Germinal center (tissue), 1 donor: ENCODE measurements at places on chromosomes 3 and 15.

DNA sequence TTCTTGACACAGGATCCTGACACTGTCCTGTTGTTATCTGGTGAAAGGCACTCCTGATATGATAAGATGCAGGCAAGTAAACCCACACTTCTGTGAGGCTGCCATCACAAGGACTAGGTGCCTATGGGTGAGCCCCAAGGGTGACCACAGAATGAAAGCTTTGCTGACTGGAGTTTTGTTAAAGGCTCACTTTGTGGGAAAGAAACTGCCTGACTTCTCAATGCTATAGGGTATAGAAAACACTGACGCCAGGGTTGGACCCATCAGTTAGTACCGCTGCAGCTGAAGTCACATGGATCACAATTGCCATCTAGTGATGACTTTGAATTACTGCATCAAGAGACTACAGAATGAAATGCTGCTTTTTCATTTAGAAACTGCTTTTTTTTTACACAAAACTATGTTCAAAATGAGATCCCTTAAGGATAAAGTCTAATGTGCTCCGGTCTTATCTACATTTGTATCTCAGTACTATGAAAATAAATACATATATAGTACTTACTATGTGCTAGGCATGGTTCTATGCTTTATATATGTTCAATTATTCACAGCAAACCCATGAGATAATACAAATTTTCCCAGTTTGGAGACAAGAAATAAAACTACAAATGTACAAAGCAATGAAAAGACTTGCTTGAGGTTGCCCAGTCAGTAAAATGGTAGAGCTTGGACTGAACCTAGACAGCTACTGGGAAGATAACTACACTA, 64.2 kb upstream of the CMSS1 start:
- DNase-seq, result no peak

GRCh38 chr3:114067804-114068203, 11.3 kb downstream of the QTRT2 start:
- no peak for DNase-seq

- no peak for DNase-seq
Measured at GRCh38 chr3:38648024-38648658, 1.3 kb downstream of the SCN5A start.

DNA sequence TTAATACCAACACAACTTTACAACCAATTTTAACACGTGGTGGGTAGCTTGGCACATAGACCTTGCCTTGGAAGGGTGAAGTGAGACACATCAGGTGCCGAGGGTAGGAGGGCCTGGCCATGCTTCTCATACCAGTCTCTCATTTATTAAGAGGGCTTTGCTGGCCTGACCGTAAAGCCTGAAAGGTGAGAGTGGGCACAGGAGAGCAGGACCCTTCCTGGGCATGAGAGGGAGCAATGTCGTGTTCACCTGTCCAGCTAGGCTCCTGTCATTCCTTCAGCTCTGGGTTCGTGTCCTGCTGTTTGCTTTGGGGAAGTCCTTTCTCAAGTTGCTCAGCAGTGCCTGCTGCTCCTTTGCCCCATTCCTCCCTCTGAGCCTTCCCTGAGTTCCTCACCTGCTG, 294.4 kb downstream of the EPHB1 start:
- DNase-seq, result no peak

- no peak for DNase-seq
Measured at GRCh38 chr3:58082047-58082446, 73.8 kb downstream of the FLNB start.

- DNase-seq, result no peak
Measured at GRCh38 chr3:173135059-173135458, 6.0 kb downstream of the SPATA16 start.

GRCh38 chr3:125662675-125663074, 67.4 kb upstream of the OSBPL11 start:
- no peak for DNase-seq

DNA sequence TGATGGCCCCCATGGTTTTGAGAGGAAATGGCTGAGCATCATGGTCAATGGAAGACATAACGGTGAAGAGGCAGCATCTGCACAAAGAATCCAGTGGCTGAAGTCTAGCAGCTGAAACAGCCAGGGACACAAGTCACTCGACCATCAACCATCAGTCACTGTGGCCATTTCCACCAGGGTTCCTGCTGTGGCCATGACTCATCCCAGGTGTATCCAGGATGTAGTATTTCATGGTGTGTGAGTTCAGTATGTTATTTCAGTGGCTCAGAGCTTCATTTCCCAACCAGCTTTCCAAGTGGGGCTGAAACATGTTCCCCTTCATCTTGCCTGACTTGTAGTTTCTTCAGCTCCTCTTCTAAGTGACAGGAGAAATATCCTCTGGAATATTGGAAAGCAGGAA, 47.8 kb upstream of the WNT5A start:
- DNase-seq, result no peak

DNA sequence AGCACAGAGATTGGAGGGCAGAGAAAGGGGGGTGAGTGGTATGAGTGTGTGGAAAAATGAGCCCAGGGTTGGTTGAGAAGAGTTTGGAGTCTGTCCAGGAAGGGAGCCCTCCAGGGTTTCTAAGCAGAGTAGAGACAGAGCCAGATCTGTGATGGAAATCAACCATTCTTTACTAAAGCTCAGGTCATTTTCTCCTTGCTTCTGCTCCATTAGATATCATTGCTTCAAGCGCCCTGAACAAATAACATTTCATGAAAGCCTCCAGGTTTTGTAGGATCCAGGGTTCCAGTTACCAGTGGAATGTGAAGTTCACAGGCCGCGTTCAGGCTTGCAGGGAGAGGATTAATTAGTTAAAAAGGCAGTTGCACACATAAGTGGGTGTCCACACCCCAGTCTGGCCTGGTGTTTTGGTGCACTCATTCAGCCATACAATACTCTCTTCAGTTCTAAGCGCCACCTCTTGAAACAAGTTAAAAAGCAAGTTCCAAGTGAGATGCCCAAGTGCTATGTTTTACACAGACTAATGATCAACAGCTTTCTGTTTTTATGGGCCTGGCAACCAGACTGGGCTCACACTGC, 16.4 kb upstream of the BOC start:
- no peak for DNase-seq

DNA sequence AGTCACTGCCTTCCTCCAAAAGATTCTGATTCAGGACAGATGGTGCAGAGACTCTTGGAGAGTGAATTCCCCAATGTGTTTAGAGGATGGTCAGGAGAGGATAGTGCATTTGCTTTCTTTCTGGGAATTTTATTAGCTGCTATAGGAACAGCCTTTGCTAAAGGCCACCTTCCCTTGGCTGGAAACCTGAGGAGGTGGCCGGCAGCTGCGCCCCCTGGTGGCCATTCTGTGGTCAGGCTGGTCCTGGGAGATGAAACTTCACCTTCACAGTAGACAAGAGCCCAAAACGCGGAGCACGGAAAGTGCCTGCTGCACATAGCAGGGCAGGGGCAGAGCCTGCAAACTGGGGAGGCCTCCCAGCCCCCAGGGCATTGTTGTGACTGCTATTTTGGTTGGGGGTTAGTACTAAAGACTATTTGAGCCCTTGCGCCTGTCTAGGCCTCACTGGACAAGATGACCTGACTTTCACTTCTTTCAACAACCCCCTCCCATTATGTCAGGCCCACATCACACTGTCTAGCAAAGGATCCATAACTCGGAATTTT, 34.3 kb downstream of the SEC22C start:
- peak; percentile 67 for DNase-seq

DNA sequence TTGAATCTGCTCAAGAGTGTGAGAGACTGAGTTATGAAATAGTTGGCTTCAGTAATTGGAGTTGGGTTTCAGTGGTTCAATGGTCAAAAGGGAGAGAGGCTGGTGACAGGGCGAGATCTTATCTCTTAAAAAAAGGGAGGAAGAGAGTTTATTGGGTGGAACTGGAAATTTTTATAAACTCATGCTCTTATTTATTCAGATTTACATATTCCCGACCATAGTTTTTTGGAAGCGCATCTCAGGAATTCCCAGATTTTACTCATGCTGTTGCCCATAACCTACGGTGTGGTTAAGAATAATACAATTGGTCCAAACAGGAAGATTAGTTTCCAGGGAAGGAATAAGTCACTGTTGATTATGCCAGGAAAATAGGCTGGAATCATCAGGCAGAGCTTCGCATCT, 41.4 kb downstream of the CD200 start:
- DNase-seq, result no peak

GRCh38 chr3:2211568-2211967, 112.9 kb downstream of the CNTN4 start:
- no peak for DNase-seq

DNA sequence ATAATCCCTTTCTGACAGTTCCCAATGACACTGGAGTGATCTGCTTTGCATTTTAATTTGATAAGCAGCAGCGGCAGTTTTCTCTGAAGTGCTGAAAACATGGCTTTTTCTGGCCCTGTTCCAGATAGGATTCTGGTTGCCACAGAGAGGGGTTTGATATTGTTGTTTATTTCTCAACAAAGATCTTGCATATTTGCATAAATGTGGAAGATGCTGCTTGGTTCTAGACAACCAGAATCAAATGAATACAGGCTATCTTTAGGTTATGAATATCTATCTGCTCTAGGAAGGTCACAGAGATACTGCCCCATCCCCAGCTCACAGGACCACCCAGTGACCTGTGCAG, 137.1 kb downstream of the ZNF609 start:
- no peak for DNase-seq

DNA sequence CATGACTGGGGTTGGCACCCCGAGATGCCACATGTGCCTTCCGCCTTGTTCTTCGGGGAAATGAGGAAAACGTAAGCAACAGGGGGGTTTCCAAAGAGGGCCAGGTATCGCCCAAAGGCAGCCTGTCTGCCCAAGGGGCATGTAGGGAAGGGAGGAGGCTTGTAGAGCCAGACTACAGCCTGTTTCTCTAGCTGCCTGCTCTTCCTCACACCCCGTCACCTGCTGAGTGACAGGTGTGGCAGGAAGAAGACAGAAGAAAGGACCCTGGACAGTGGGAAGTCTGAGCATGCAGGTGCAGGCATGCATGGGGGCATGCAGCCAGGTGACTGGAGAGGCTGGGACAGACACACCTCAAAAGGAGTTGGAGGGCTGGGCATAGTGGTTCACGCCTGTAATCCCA, 9.8 kb downstream of the PLA2G4E start:
- DNase-seq, result no peak

- DNase-seq, result no peak
Measured at GRCh38 chr15:70240820-70241430, 143.2 kb upstream of the TLE3 start.

- no peak for DNase-seq
Measured at GRCh38 chr3:73808862-73809509, 184.2 kb upstream of the PDZRN3 start.

- DNase-seq, result no peak
Measured at GRCh38 chr3:4232798-4233197, 70.4 kb upstream of the SETMAR start.

- no peak for DNase-seq
Measured at GRCh38 chr15:90744759-90745402, 27.7 kb downstream of the BLM start.

DNA sequence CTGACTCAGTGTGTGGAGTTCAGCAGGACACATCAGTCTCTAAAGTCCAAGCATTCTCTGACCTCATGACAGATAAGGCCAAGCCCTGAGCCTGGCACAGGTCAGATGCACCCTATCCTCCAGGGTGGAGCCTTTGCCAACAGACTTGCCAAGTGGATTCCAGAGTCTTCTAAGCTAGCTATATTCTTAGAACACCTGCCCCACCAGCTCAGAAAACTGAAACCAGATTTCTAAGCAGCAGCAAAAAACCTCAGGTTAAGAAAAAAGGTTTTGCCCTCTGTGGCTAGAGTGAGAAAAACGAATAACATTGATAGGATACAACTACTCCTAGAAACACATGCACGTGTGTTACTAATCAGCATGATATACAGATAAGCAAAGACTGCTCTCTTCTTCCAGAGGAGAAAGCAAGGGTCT, 11.6 kb downstream of the RMDN3 start:
- no peak for DNase-seq

- no peak for DNase-seq
Measured at GRCh38 chr15:26049900-26050657, 187.0 kb upstream of the ATP10A start.

GRCh38 chr15:92527197-92527596, 128.4 kb downstream of the FAM174B start:
- no peak for DNase-seq

GRCh38 chr3:57046101-57046765, 14.2 kb upstream of the SPATA12 start:
- no peak for DNase-seq

DNA sequence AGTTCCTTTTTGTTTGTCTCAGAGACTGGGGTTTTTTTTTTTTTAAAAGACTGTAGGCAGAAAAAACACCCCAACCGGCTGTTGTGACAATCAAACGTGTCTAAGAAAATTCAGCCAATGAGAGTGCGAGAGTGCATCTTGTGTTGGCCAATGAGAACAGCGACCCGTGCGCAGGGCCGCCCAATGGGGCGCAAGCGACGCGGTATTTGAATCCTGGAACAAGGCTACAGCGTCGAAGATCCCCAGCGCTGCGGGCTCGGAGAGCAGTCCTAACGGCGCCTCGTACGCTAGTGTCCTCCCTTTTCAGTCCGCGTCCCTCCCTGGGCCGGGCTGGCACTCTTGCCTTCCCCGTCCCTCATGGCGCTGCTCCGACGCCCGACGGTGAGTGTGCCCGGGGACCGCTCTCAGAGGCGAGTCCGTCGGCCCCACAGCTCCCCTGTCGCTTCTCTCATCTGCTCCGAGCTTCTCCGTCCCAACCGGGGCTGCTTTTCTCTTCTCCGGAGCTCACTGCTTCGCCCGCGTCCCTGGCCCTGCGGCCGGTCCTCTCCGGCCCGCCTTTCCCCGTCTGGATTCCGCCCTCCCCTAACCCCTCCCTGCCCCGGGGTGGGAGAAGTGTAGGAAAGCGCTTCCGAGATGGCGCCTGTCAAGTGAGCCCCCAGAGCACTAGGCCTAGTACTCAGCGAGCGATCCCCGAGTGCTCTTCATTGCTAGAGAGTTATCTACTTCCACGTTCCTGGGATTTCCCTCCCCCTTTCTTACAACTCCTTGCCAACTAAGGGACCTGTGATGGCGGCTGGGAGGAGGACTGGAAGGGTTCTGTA, at the start of gene CCNB2:
CCNB2 (plus strand) TSS at position 235 of the 821 bp plus-strand sequence; CDS start at position 358, 123 bp downstream.
- DNase-seq, result peak; percentile 98

DNA sequence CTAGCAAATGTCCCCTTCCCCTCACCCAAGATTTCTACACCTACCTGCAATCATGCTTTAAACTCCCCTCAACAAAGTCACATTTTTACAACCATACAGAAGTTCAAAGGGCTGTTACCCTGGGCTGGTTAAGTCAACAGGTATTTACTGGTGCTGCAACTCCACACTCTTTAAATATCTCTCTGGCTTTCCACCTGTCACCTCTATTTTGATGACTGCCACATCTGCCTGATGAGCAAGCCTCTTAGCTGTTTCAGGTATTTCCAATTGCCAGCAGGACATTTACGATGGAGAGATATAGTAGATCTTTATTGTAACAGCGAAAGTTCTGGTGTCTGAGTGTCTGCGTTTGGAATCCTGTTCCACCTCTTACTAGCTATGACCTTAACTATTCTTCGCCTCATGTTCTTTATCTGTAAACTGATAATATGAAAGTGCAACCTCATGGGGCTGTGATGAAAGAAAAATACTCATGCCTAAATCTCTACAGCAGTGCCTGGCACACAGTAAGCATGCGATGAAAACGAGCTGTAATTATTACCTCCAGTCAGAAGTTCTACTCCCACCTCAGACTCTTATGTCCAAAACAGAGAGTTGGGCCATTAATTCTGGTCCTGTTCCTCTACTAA, 44.2 kb upstream of the TPM1 start:
- DNase-seq, result no peak

GRCh38 chr3:127151992-127152650, 40.8 kb upstream of the PRR23E start:
- no peak for DNase-seq

- no peak for DNase-seq
Measured at GRCh38 chr3:105846809-105847208, 22.0 kb downstream of the CBLB start.
